ENCODE measurements at places on chromosomes 2 and 18. TPM values are rescaled to one million over a fixed set of nuclear protein-coding genes. Genes with fewer than 3 reads are reported as not detected.

The PRKAG3 gene
- 0.50 TPM for total RNA-seq

The MEP1B gene
- 0.17 TPM for total RNA-seq

The CREG2 gene
- 0.83 TPM for total RNA-seq

The HK2 gene
- total RNA-seq = 19.1 TPM

The MYCN gene
- total RNA-seq = not detected

All from smooth muscle cell of trachea (primary cell).